ENCODE measurements at places on chromosomes 4 and X. TPM values are rescaled to one million over a fixed set of nuclear protein-coding genes. Genes with fewer than 3 reads are reported as not detected.

- H3K27ac ChIP-seq = peak overlapping the region; percentile 33
- H3K4me1 ChIP-seq = peaks cover 60% of the 10 kb centered on the region
- H3K27me3 ChIP-seq = no peaks in the 10 kb centered on the region
- H3K4me3 ChIP-seq = no peak overlapping the region
- no peak for DNase-seq
Measured at GRCh38 chr4:102527695-102528283, 26.6 kb downstream of the NFKB1 start.

- no peaks in the 10 kb centered on the region for H3K36me3 ChIP-seq
- no peak overlapping the region for H3K27ac ChIP-seq
- H3K4me1 ChIP-seq = no peaks in the 10 kb centered on the region
- H3K27me3 ChIP-seq = no peaks in the 10 kb centered on the region
- no peak overlapping the region for H3K4me3 ChIP-seq
Measured at GRCh38 chrX:46209768-46210167, 335.5 kb downstream of the ZNF674 start.

DNA sequence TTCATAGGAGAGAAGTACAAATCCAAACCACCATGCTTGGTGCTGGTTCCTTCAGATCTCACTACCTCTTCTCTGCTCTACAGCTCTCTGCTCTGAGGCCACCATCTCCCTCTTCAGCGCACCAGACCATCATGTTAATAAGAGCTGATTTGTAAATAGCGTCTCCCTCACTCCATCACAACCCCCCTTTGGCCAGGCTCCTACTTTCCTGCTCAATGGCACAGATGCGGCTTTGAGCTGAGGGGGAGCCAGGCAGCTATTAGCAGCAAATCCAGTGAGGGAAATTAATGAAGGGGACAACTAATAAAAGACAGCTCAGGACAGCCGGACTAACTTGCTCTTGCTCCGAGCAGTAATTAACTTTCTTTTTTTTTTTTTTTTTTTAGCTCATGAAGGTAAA lies 13.1 kb downstream of the NEUROG2 start:
- no peak overlapping the region for H3K4me3 ChIP-seq
- DNase-seq = no peak
- no peaks in the 10 kb centered on the region for H3K4me1 ChIP-seq

GRCh38 chr4:82851318-82851717 lies 39.6 kb downstream of the SEC31A start:
- no peak for DNase-seq
- H3K4me1 ChIP-seq = no peaks in the 10 kb centered on the region
- H3K27me3 ChIP-seq = no peaks in the 10 kb centered on the region
- H3K4me3 ChIP-seq = no peak overlapping the region

DNA sequence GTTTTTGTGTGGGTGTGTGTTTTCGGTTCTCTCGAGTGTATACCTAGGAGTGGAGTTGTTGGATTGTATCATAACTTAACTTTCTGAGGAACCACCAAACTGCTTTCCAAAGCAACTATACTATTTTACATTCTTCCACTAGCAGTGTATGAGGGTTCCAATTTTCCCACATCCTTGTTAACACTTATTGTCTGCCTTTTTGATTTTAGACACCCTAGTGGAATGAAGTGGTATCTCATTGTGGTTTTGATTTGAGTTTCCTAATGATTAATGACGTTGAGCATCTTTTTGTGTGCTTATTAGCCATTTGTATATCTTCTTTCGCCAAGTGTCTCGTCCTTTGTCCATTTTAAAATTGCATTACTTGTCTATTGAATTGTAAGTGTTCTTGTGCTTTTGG lies 118.6 kb downstream of the REPS2 start:
- H3K27ac ChIP-seq = no peak overlapping the region
- DNase-seq = no peak
- H3K4me1 ChIP-seq = no peaks in the 10 kb centered on the region
- H3K27me3 ChIP-seq = no peaks in the 10 kb centered on the region
- H3K4me3 ChIP-seq = no peak overlapping the region

- no peak overlapping the region for H3K27ac ChIP-seq
- H3K4me3 ChIP-seq = no peak overlapping the region
- H3K4me1 ChIP-seq = no peaks in the 10 kb centered on the region
- H3K27me3 ChIP-seq = no peaks in the 10 kb centered on the region
- DNase-seq = no peak
- H3K36me3 ChIP-seq = peaks cover 27% of the 10 kb centered on the region
Measured at GRCh38 chrX:20204351-20204750, 62.4 kb downstream of the RPS6KA3 start.

DNA sequence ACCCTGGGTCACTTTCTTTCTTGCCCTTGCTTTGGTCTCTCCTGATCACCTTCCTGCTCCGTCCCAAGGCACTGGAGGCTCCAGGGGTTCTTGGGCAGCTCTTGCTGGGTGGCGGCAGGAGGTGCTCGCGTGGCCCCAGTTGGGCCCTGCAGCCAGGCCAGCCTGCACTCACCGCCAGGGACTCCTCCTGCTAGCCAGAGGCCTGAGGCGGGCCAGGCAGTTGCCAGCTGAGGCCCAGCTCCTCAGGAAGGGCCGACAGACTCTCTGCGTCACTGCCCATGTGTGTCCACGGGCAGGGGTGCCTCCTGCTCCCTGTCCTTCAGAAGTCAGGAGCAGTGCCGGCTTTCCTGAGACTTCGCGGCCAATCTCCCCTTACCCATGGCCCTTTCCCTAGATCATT lies 9.3 kb downstream of the SUV39H1 start:
- no peaks in the 10 kb centered on the region for H3K27me3 ChIP-seq
- no peak for DNase-seq
- H3K36me3 ChIP-seq = peaks cover 17% of the 10 kb centered on the region

GRCh38 chrX:72316408-72317110 lies 10.8 kb upstream of the CITED1 start:
- no peaks in the 10 kb centered on the region for H3K4me1 ChIP-seq
- H3K36me3 ChIP-seq = no peaks in the 10 kb centered on the region
- DNase-seq = no peak
- H3K27me3 ChIP-seq = no peaks in the 10 kb centered on the region

DNA sequence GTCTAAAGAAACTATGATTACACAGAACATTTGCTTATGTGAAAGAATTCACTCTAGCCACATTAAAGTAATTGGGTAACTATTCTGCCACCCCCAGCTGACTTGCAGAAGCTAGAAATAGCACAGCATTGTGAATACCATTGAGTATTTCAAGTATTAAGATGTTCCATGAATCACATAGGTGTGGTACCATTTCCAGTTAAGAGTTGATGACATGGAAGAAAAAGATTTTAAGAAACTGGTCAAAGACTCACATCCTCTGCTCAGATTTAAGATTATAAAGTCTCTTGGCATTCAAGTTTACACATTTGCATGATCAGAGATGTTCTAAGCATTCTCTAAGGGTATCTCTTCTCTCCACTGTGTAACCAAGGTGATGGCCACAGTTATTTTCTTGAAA lies 287.5 kb downstream of the CAMK2D start:
- peaks cover 7% of the 10 kb centered on the region for H3K4me1 ChIP-seq
- no peak for DNase-seq
- no peak overlapping the region for H3K4me3 ChIP-seq
- H3K27ac ChIP-seq = no peak overlapping the region
- no peaks in the 10 kb centered on the region for H3K36me3 ChIP-seq
- H3K27me3 ChIP-seq = no peaks in the 10 kb centered on the region

DNA sequence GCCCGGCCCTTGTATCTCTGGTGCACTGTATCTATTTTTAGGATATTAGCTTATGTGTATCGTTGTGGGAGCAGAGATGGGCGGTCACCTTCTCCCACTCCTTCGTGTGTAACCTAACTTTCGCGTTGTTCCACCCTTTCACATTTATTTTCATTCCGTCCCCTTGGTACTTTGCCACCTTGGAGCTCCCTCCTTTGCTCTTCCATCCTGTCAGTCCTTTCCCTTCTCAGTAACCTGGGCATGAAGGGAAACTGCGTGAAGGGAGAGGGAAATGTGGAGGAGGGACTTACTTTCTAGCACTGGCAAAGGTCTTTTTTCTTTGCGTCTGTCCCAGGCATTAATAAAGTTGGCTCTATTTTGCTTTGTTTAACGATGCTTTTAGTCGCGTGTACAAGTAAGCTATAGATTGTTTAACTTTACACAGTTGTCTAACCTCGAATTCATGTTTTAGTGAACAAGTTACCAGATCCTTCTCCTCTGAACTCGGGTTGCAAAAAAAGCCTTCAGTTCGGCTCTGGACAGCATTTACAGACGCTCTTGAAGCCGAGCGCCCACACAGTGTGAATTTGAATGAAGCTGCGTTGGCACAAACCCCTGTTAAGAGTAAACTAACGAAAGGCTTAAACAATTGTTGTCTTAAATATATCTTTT lies 3.9 kb downstream of the PCDH10 start:
- no peak for DNase-seq
- peak overlapping the region; percentile 35 for H3K4me3 ChIP-seq
- H3K4me1 ChIP-seq = peaks cover 24% of the 10 kb centered on the region
- no peaks in the 10 kb centered on the region for H3K36me3 ChIP-seq

DNA sequence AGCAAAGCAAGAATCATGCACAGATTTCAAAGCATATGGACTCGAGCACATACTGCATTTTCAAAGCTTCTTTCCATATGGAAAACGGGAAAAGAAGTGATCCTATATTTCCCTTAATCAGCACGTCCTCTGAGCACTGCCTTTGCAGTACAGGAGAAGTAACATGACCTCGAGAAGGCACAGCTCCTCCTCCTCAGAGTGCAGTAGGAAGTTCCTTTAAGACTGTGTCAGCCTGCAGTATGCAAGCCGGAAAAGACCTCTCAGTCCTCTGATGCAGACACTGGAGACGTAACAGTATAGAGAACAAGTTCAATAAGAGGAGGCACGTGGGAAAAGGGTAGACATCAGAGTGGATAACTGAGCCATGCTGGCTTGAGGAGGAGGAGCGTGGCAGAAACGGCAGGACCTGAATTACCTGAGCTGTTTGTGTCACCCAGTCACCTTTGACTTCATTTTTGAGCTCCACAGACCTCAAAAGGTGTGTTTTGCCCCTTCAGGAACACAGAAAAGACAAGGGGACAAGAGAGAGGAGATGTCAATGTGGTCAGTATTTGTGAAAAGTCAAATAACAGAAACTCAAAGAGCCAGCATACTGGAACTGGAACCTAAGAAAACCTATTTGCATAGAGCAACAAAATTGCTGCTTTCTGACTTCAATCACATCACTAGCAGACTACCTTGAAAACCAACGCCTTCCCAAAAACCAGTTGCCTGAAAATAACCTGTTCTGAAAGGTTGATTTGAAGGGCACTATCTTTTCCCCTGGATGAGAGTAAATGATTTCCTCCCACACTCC lies 20.8 kb downstream of the IRF2 start:
- no peaks in the 10 kb centered on the region for H3K27me3 ChIP-seq
- DNase-seq = peak; percentile 65
- H3K4me3 ChIP-seq = no peak overlapping the region
- no peaks in the 10 kb centered on the region for H3K36me3 ChIP-seq

DNA sequence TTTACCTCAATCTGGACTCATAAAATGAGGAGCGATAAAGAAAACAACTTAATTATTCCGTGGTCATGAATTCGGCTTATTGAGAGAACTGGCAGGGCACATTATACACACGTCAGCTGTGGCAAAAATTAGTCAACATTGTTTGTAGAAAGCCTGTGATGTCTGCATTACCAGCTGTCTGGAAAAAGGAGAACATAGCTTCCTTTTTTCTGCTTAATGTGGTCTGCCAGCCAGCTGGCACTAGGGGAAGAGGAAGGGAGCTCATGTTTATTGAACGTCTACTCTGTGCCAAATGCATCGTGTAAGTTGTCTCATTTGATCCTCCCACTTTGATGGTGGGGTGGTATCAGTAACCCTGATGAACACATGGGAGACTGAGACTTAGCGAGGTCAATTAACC lies 367.6 kb downstream of the ARHGAP24 start:
- H3K27ac ChIP-seq = peak overlapping the region; percentile 38
- DNase-seq = no peak
- H3K4me1 ChIP-seq = no peaks in the 10 kb centered on the region
- no peaks in the 10 kb centered on the region for H3K27me3 ChIP-seq

GRCh38 chrX:21131786-21132185 lies 242.4 kb upstream of the CNKSR2 start:
- H3K27me3 ChIP-seq = no peaks in the 10 kb centered on the region
- DNase-seq = no peak
- H3K27ac ChIP-seq = no peak overlapping the region
- no peaks in the 10 kb centered on the region for H3K36me3 ChIP-seq
- H3K4me1 ChIP-seq = no peaks in the 10 kb centered on the region
- no peak overlapping the region for H3K4me3 ChIP-seq

DNA sequence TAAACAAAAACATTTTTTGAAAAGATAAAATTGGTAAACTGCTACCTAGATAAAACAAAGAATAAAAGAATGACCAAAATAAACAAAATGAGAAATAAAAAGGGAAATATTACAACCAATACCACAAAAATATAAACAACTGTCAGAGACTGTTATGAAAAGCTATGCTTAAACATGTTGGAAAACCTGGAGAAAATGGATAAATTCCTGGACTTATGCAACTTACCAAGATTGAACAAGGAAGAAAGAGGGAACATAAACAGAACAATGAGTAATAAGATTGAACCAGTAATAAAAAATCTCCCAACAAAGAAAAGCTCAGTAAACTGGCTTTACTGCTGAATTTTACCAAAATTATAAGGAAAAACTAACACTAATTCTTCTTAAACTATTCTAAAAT lies 518.7 kb downstream of the GRXCR1 start:
- no peak overlapping the region for H3K4me3 ChIP-seq
- H3K27me3 ChIP-seq = no peaks in the 10 kb centered on the region
- H3K4me1 ChIP-seq = no peaks in the 10 kb centered on the region
- no peak overlapping the region for H3K27ac ChIP-seq
- DNase-seq = no peak

DNA sequence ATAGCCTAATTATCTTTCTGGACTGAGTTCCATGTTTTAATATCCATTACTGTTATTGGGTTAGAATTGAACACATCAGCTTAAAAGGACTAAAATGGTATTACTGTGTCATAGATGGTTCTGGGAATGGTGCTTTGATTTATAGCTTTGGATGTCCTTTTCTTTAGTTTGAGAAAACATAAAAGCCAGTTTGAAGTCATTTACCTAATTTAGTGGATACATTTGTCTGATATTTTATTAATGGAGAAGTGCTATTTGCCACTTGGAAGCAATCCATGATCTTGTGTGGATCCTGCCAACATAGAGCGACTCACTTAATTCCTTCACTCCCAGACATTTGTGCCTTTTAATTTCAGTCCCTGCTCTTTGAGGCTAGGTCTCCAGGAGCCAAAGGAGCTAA lies 212.4 kb upstream of the PACRGL start:
- no peaks in the 10 kb centered on the region for H3K27me3 ChIP-seq
- DNase-seq = no peak
- H3K36me3 ChIP-seq = no peaks in the 10 kb centered on the region
- H3K4me1 ChIP-seq = no peaks in the 10 kb centered on the region
- H3K4me3 ChIP-seq = no peak overlapping the region

GRCh38 chr4:100461807-100462605 lies 55.8 kb downstream of the EMCN start:
- no peaks in the 10 kb centered on the region for H3K4me1 ChIP-seq
- H3K4me3 ChIP-seq = no peak overlapping the region
- H3K27ac ChIP-seq = no peak overlapping the region
- DNase-seq = peak; percentile 1
- H3K27me3 ChIP-seq = no peaks in the 10 kb centered on the region
- no peaks in the 10 kb centered on the region for H3K36me3 ChIP-seq

The PCDH19 gene
- polyA plus RNA-seq = 1.1 TPM

The NAA11 gene
- polyA plus RNA-seq = not detected

The GPRASP1 gene
- 20.9 TPM for polyA plus RNA-seq

The EGFL6 gene
- 65.5 TPM for polyA plus RNA-seq

The RPL36A gene
- polyA plus RNA-seq = 1,057 TPM

The COMMD8 gene
- polyA plus RNA-seq = 19.6 TPM

The ADH7 gene
- not detected for polyA plus RNA-seq

The RASGEF1B gene
- 11.7 TPM for polyA plus RNA-seq

The BGN gene
- 190 TPM for polyA plus RNA-seq

The PF4V1 gene
- 0.53 TPM for polyA plus RNA-seq

The ZNF185 gene
- polyA plus RNA-seq = 24.0 TPM

The USP46 gene
- polyA plus RNA-seq = 26.1 TPM

The MAB21L2 gene
- 0.07 TPM for polyA plus RNA-seq

The IL3RA gene
- 23.7 TPM for polyA plus RNA-seq

The DMP1 gene
- polyA plus RNA-seq = 0.07 TPM

Measured in left lung (tissue), 14 donors.